ENCODE measurements at places on chromosomes 16 and 17.

- H3K36me3 ChIP-seq, result no peaks in the 10 kb centered on the region
- no peaks in the 10 kb centered on the region for H3K27me3 ChIP-seq
- no peak for DNase-seq
- H3K27ac ChIP-seq, result no peak overlapping the region
These were observed 263.8 kb downstream of the CDH11 start for GRCh38 chr16:64858076-64858475.

DNA sequence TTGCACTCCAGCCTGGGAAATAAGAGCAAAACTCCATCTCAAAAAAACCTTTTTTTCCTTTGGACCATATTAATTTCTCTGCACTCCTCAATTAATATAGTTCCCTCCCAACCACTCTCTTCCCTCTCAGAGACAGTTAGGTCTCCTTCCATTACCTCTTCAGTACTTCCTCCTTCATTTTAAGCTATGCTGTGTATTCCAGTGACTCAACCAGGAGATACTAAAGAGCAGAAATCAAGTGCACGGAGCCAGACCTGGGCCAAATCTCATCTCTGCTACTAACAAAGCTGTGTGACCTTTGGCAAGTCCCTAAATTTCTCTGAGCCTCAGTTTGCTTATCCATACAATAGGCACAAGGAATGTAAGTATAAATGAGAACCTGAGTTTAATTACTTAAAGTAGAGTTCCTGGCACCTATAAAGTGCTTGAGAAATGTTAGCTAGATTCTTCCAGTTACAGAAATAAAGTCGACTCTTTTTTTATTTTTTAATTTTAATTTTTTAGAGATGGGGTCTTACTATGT is 8.5 kb downstream of the PECAM1 start:
- no peak for DNase-seq
- peak overlapping the region; percentile 55 for H3K27ac ChIP-seq
- no peaks in the 10 kb centered on the region for H3K36me3 ChIP-seq
- H3K4me3 ChIP-seq, result no peak overlapping the region
- peaks cover 39% of the 10 kb centered on the region for H3K4me1 ChIP-seq

- DNase-seq, result no peak
- no peak overlapping the region for H3K4me3 ChIP-seq
- no peaks in the 10 kb centered on the region for H3K4me1 ChIP-seq
- no peaks in the 10 kb centered on the region for H3K27me3 ChIP-seq
- H3K36me3 ChIP-seq, result no peaks in the 10 kb centered on the region
These were observed 37.5 kb downstream of the DHRS7B start for GRCh38 chr17:21164216-21164615.

DNA sequence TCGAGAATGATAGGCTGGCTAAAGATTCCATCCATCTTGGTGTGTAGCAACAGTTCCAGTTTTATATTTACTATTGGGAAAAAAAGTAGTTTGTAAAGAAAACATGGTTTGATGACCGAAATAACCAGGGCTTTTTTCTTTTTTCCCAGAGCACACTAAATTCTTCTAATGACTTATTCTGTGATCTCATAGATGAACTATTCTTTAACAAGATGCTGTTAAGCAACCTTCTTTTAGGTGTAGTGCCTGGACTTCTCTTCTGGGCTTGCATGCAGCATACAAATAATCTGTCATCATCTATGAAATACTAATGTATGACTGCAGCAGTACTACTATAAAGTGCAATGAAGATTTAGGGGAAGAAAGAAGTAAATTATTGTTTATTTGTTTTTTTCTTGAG is 11.0 kb upstream of the CAPNS2 start:
- no peak overlapping the region for H3K27ac ChIP-seq
- no peaks in the 10 kb centered on the region for H3K27me3 ChIP-seq
- H3K36me3 ChIP-seq, result peaks cover 5% of the 10 kb centered on the region
- H3K4me1 ChIP-seq, result peaks cover 40% of the 10 kb centered on the region

DNA sequence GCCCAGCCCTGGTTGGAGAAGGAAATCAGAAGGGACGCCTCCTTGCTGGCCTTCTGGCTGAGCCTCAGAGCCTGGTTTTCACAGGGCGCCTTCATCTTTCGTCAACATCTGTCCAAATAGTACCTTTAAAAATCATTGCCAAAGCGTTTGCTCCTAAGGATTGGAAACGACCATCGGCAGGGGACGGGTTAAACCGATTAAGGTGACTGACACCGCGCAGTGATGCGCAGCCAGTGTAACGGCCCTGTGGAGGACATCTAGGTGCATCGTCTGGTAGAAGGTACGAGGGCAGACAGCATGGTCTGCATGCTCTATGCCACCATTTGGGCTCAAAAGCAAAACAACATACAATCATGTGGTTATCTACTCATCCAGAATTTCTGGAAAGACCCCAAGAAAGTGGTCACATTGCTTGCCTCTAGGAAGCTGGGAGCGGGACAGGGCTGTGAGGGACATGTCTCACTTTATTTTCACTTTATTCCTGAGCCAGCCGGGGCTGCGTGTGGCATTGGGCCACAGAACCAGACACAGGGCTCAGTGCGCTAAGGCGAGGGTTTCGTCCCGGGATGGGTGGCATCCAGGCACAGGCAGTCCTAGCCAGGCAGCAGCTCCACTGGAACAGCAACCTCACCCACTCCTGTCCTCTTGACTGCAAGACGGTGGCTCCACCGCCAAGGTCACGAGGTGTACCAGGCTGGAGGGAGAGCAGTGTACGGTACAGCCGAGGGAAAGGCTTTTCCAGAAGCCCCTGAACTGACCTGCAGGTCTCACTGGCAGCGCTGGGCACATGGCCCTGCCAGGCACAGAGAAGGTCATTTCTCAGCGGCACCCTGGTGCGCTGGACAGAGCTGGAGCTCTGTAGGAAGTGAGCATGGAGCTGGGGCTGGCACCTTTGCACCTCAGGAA is 40.9 kb upstream of the JPH3 start:
- H3K27ac ChIP-seq, result no peak overlapping the region
- H3K4me3 ChIP-seq, result no peak overlapping the region
- peaks cover 4% of the 10 kb centered on the region for H3K4me1 ChIP-seq
- DNase-seq, result no peak
- H3K27me3 ChIP-seq, result no peaks in the 10 kb centered on the region

DNA sequence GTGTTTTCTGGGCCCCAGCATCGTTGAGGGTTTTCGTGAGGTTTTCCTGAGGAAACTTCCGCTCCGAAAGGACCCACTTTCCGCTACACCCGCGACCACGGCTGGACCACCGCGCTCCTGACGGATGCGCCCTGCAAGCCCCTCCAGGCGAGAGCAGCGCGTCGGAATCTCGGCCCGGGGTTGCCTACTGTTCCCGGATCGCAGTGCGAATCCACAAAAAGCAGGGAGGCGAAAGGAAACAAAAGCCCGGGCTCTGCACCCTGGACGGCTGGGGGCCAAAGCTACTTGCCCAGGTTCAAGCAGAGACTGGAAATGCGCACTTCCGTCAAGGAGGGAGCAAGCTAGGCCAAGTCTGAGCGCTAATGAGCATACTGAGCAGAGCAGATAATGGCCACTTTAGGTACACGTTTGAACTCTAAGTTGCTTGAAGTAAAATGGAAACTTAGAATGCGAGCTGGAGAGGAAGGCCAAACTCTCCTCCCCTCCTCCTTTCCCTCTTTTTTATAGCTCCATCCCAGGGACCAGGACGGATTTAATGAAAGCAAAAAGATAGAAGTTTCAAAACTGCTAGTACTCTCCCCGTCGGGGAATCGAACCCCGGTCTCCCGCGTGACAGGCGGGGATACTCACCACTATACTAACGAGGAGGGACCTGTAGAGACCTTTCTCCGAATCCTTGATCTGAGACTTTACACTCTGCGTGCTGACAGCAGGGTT is 11.4 kb upstream of the AURKB start:
- peak overlapping the region; percentile 93 for H3K27ac ChIP-seq
- peaks cover 18% of the 10 kb centered on the region for H3K4me1 ChIP-seq
- peak; percentile 88 for DNase-seq

DNA sequence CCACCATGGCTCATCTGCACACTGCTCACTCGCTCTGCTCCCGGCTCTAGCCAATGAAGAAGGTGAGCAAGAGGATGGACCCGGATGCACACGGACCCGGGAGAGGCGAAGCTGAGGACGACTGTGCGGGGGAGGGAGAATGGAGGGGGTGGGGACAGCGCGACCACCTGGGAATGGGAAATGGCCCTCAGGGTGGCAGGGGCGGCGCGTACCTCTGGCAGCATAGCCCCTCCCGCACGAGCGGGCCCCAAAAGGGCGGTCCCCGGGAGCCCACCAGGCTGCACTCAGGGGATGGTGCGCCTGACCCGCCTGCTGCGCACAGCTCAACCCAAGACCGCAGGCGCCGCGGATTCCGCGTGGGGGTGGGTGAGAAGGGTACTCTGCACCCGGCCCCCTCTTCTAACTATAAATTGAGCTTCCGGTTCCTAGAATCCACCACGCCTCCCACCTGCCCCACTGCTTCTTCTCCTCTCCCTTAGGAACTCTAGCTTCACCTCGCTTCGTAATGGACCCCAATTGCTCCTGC is 6.1 kb downstream of the MT1H start:
- H3K36me3 ChIP-seq, result no peaks in the 10 kb centered on the region
- H3K4me3 ChIP-seq, result peak overlapping the region; percentile 29
- H3K4me1 ChIP-seq, result peaks cover 16% of the 10 kb centered on the region
- H3K27ac ChIP-seq, result no peak overlapping the region
- DNase-seq, result peak; percentile 39

GRCh38 chr16:72811188-72811720 is 236.7 kb downstream of the ZFHX3 start:
- H3K27me3 ChIP-seq, result no peaks in the 10 kb centered on the region
- no peaks in the 10 kb centered on the region for H3K4me1 ChIP-seq
- no peak overlapping the region for H3K4me3 ChIP-seq
- peaks cover 9% of the 10 kb centered on the region for H3K36me3 ChIP-seq
- H3K27ac ChIP-seq, result no peak overlapping the region
- DNase-seq, result no peak

All from thyroid gland (tissue), 4 donors.